ENCODE measurements at places on chromosomes 11 and 22.
A peak's percentile ranks its signal among the peaks of the same experiment; 100 is the strongest.

DNA sequence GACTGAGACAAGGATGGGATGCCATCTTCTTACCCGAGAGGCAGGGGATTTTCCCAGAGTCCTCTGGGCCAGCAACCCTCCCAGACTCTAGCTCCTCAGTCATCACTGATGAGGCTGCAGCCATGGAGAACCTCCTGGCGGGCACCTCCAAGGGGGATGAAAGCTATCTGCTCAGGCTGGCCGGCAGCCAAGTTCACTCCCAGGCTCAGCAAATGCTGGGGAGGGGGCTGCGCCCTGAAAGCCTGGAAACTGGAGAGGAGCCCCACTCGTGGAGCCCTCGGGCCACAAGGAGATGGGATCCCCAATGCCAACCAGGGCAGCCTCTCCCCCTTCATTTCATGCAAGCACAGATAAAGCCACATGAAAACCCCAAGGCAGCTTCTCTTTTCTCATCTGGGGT, 75.0 kb downstream of the CACNA1I start:
- DNase-seq = no peak

DNA sequence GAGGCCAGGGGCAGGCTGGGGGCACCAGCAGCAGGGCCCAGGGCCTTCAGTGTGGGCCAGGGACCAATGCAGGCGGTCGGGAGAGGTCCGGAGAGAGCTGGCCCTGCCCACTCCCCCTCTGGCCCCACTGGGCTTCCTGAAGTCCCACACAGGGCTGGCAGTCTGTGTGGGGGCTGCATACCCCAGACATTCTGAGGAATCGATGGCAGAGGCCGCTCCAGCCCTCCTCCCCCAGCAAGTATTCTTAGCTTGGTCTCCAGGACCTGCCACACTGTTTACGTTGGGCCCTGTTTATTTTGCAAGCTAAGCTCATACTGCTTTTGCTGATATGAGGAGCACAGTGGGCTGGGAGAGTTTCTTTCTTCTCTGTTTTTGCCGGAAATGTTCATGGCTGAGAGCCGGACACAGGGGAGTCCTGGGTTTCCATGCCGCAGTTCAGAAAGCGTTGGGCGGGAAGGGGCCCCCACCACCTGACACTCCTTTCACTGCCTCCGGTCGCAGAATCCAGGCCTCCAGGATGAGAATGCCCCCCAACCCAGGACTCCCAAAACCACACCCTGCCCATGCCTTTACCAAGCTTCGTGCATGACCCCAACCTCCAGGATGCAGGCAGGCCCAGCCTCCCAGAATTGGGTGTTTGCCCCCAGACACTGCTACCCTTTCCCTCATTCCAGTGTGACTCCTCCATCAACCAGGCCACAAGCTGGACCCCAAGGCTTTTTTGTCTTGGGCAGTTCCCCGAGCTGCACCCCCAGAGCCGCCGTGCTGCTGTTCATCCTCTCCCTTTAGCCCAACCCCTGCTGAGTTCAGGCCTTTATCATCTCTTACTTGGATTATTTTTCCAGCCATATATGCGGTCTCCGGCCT, 81.8 kb upstream of the KCNQ1OT1 start:
- no peak for DNase-seq

DNA sequence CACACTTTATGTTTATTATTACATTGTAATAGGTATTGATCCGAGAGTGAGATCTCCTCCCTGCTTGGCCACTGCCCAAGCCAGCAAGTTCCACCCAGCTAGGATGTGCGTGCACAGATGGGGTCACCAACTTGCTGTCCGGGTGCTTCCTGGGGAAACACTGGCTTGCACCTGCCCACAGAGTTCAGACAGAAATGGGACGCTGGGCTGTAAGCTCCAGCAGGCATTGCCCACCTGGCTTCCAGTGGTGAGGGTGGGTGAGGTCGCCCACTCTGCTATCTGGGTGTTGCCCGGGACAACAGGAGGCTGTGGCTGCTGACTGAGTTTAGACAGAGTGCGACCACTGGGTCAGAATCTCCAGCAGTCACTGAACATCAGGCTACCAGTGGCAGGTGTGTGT, 289.8 kb upstream of the ANO3 start:
- no peak for DNase-seq

DNA sequence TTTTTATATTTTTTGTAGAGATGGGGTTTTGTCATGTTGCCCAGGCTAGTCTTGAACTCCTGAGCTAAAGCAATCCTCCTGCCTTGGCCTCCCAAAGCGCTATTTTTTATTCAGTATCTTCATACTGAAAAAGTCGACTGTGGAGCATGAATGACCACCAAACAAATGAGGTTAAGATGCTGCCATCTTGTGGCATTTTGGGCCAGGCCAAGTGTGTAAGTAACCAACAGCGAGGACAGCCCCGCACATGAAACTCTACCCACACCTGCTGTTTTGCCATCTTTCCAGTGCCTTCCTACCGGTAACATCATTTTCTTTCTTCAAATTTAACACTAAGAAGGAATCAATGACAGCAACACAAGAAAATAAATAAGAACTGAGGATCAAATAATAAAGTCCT, 32.2 kb upstream of the AQP11 start:
- DNase-seq = peak; percentile 16

DNA sequence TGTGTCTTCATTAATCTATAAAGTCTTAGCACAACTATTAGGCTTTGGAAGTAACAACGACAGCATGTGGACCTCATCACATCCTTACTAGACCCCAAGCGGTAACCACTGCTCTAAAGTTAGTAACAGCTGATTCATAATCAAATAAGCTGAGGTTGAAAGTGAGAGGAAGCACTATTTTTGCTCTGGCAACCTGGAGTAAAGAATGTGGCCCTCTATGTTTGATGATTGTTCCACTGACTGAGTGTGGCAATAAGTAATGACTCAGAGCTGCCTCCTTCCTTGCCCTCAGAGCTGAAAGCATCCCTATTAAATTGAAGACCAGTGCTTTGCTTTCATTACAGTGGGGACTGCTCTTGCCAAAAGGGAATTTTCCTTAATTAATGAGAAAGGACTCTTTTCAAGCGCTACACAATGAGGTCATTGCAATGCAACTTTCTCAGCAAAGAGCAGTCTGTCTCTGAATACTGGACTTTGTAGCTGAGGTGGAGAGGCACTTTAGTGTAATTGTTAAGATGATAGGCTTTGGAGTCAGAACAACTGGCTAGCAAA, 906.1 kb upstream of the RAG2 start:
- peak; percentile 92 for DNase-seq

- no peak for DNase-seq
Measured at GRCh38 chr11:72102631-72102945, 509 bp downstream of the LAMTOR1 start.

GRCh38 chr11:83019888-83020579, 51.7 kb downstream of the RAB30 start:
- DNase-seq = no peak

GRCh38 chr11:34180040-34180813, 74.8 kb downstream of the NAT10 start:
- no peak for DNase-seq

DNA sequence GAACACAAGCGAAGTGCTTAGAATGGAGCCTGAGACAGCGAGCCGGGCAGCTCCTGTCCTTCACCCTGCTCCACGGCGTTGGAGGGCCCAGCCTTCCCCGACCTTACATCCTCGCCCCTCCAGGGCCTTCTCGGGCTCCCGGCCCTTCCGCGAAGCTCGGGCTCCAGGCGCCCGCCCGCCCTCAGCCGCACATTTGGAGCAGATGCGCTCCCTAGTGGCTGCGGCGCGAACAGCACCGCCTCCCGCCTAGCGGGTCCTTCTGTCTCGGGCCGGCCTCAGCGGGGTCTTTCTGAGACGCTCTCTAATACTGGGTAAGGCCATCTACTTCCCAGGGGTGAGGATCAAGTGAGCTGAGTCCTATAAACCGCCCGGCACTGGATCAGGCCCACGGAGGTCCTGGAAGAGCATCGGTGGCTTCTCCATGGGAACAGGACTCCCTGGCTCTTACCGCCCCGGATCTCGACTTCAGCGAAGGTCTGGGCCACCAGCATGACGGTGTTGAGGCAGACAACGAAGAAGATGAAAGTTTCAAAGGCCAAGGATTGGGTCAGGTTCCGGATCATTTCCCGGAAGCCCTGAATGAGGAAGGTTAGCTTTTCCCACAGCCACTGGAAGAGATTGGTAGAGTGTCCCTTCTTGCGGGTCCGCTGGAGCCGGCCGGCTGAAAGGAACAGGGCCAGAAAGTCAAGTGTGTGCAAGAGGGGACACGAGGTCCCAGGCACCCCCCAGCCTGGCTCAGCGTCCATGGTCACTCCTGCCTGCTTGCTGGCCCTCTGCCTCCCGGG, 3.7 kb downstream of the CATSPER1 start:
- DNase-seq = peak; percentile 52
